Large intestine (tissue), 12 donors: ENCODE measurements at places on chromosomes 7 and 10.

DNA sequence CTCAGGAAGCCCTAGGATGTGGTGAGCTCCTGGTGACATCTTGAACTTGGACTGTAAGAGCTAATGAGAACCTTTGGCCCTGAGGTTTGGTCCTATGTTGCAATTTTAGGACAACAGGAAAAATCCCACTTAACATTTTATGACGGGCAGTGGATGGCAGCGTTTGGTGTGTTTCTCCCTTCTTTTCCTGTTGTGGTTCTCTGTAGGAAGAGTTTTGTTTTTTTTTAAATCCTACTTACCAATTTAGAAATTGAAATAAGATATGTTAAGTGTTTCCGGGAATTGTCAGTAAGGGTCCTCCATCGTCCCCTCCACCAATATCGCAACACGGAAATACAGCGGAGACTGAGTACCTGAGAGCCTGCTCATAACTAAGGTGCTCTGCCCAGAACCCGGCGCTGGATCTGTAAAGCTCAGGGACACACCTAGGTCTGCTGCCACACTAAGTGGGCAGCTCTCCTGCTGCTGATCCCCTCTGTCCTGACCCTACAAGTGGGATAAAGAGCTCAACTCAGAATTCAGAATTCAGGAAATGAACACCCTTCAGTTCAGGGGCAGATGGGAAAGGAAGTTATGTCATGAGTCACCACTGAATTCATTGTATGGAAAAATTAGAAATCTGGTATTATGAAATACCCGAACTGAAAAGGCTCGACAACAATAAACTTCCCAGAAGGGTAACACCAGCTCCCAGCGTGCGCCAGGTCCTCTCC lies 9.1 kb upstream of the PROSER2 start:
- DNase-seq = no peak

DNA sequence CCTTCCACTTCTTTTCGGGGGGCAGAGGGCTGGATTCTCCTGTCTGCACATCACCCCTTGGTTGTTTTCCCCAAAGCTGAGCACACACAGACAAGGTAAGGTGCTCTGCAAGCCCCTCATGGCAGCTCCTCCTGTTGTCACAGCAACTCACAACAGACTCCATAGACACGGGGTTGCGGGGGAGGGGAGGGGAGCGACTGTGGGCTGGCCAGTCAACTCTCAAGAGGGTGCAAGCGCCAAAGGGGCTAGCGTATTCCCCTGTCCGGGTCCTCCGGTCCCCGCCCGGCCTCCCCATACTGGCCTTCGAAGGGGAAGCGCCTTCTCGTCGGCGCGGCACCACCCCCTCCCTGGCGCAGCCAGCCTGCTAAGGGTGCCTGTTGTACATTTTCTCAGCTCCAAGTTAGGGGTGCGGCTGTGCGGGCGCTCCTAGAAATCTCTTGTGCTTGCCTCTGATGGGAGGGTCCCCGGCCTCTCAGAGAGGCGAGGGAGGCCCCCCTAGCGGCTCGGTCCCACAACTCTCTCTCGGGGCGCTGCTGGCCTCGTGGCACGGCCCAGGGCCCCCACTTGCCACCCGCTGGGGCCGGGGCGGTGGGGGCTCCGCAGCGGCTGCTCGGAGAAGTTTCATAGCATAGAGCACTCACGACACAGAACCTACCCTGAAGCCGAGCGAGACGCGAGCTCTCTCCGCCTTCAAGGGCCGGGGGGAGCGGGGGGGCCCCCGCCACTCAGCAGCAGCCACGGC lies 498 bp downstream of the RHOBTB1 start:
- DNase-seq = peak; percentile 86

GRCh38 chr7:38382684-38383083 lies 109.2 kb upstream of the TARP start:
- DNase-seq = no peak

DNA sequence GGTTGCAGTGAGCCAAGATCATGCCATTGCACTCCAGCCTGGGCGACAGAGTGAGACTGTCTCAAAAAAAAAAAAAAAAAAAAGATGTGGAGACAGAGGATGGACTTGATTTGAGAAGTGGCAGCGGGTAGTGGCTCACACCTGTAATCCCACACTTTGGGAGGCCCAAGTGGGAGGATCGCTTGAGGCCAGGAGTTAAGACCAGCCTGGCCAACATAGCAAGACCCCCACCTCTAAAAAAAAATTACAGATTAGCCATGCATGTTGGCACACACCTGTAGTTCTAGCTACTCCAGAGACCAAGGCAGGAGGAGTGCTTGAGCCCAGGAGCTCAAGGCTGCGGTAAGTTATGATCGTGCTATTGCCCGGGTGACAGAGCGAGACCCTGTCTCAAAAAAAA lies 24.3 kb upstream of the ASCC1 start:
- DNase-seq = no peak

DNA sequence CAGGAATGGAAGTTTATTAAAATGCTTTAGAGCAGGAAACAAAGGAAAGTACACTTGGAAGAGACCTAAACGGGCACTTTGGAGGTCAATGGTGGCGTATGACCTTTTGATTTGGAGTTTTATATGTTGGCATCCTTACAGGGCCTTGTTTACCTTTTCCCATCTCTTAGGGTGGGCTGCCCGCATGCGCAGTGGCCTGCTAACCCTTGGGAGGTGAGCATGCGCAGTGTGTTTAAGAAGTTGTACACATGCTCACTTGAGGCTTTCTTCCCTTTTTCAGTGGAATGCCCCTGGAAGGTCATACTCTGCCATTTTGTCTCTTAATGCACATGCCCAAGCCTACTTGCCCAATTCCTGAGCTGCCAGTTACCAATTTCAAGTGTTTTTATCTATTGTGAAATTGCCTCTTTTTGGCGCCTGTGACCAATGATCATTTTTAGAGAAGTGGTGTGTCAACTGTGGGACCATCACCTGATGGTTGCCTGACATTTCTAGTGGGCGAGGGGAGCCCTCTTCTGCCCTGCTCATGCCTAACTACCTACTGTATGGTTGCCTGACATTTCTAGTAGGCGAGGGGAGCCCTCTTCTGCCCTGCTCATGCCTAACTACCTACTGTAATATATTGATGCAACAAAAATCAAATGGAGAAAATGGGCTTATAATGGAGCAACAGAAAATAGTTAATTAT lies 138.0 kb downstream of the PPP1R9A start:
- DNase-seq = no peak

GRCh38 chr10:56231436-56231835 lies 129.6 kb downstream of the ZWINT start:
- no peak for DNase-seq

DNA sequence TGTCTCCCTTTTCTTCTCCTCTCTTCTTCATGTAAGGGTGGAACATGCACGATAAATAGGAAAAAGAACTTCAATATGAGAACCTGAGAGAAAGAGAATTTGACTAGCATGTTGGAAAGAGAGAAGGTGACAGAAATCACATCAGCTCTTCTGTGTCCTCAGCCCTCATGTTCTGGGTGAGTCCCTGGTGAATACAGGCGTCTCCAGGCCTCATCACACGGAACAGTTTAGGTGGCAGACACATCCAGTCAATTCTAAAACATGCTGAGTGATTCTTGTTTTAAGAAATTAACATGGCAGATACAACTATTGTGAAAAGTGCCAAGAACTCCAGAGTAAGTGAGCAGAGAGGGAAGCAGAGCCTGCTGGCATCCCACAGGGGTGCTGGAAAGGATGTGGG lies 96.1 kb downstream of the FAM107B start:
- DNase-seq = no peak

DNA sequence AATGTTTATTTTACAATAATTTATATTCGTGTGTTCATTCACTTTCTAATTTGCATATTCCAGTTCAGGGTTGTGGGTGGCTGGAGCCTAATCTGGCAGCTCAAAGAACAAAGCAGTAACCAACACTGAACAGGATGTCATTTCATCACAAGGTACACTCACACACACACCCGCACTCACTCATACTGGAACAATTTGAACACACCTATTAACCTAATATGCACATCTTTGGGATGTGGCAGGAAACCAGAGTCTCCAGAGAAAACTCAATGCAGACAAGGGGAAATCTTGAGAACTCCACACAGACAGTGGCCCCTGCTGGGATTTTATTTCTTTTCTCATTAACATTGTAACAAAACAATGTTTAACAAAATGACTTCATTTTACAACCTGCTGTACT lies 97.4 kb downstream of the TWIST1 start:
- DNase-seq = no peak

DNA sequence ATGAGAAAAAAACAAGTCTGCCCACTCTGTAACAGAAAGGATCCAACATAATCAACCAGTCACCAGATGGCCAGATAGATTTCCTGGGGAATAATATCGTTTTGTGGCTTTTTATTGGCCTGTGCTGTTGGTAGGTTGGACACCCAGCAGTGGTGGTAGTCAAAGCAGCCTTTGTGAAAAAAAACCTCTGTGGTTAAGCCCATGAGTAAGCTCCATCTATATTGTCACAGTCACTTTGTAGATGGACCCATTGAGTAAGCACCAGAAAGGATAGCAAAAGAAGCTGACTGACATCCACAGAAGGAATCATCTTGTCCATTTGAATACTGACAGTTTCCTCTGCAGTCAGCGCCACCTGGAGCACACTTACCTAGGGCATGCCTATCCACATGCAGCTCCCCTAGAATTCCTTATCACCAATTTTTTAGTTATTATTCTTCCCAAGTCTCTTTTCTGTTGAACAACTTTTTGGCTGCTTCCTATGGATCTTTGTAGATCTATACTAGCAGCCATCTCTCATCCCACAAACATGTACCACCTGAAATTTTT lies 96.9 kb downstream of the IQUB start:
- no peak for DNase-seq

GRCh38 chr7:156907656-156908055 lies 14.7 kb upstream of the LMBR1 start:
- no peak for DNase-seq

- DNase-seq = no peak
Observed at GRCh38 chr10:70090013-70090412, 37.4 kb downstream of the MACROH2A2 start.

DNA sequence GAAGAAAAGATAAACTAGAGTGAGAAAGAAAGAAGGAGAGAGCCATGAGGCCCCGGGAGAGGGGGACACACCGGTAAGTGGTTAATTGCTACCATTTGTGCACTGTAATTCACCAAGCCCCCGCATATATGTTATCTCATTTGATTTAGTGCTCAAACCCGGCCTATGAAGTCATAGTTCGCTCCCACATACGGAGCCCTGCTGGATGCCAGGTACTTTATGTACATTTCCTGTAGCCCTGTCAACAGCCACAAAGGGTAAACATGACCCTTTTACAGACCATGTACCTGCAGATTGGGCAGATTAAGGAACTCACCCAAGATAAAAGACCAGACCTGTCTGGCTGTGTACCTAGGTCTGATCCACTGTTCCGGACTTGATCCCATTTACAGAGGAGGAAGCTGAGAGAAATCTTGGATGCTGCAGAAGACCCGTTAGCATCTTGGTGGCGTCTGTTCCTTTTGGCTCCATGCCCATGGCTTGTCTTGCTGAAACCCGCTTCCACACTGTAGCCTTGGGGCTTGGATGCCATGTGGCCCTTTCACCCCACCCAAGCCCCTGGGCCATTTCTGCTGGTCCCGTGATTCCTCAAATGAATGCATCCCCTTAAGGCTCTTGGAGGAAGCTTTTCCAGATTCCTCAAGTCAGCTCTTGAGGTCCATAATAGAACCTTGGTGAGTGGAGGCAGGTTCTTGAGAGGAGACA lies 32.3 kb downstream of the FAM241B start:
- DNase-seq = no peak

DNA sequence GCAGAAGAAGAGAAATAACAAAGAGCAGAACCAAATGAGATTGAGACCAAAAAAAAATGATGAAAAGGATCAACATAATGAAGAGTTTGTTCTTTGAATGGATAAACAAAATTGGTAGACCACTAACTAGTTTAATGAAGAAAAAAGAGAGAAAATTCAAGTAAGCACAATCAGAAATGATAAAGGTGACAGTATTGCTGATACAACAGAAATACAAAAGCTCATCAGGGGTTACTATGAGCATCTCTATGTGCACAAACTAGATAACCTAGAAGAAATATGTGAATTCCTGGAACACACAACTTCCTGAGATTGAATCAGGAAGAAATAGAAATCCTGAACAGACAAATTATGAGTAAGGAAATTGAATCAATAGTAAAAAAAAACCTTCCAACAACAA lies 157.1 kb downstream of the ZEB1 start:
- DNase-seq = no peak

DNA sequence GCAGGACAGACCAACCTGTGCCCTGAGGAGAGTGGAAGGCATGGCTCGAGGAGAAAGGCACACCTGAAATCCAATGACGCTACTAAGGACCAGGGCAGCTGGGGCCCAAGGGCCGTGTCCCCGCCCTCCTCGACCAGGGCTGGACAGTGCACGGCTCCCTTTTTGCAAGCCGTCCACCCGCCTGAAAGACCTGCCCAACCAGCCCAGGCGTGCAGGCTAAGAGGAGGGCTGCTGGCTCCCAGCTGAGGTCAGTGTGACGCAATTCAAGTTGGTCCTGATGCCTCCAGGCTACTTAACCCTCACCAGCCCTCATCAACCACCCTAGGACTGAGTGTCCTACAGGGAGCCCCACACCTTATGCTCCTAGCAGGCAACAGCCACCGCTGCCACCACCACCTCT lies 69.3 kb downstream of the DLG5 start:
- no peak for DNase-seq

DNA sequence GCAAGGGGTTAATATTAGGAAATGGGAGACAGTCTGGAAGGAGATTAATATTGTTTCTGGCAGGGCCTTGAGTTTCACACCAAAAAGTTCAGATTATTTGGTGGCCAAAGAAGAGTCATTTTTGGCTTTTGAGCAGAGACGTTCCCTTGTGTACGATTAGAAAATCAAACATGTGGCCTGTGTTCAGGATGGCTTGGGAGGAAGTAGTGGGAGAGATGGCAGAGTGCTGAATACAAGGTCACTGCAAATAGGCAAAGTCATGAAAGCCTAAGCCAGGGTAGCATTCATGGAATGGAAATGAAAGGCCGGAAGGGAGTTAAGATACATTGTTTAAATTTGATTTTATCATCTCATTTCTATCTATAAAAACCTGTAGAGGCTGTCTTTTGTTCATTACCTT lies 9.5 kb upstream of the GGCT start:
- no peak for DNase-seq
